ENCODE measurements at places on chromosomes 3 and 15. TPM values are rescaled to one million over a fixed set of nuclear protein-coding genes. Genes with fewer than 3 reads are reported as not detected.

The CDHR4 gene
- not detected for total RNA-seq

The CD276 gene
- total RNA-seq: 179 TPM

DNA sequence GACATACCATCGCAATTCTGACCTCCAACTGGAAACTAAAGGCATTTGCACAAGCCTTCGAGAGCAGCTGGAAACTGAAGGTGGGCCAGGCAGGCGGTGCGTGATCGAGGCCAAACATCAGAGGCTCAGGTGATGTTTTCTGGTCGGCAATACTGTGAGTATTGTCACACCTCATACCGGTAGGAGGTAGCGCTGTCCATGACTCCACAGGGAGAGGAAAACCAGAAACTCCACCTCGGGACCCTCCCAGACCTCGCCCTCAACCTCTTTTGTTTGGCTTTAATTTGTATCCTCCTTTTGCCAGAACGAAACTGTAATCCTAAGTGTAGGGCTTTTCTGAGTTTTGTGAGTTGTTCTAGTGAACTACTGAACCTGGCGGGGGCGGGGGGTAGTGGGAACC, 43.6 kb downstream of the LDHAL6B start:
- DNase-seq: no peak

GRCh38 chr3:57199895-57200297, at the start of gene HESX1:
HESX1 (minus strand) TSS chr3:57199978; CDS start chr3:57199918, 60 bp downstream.
- no peak for DNase-seq

DNA sequence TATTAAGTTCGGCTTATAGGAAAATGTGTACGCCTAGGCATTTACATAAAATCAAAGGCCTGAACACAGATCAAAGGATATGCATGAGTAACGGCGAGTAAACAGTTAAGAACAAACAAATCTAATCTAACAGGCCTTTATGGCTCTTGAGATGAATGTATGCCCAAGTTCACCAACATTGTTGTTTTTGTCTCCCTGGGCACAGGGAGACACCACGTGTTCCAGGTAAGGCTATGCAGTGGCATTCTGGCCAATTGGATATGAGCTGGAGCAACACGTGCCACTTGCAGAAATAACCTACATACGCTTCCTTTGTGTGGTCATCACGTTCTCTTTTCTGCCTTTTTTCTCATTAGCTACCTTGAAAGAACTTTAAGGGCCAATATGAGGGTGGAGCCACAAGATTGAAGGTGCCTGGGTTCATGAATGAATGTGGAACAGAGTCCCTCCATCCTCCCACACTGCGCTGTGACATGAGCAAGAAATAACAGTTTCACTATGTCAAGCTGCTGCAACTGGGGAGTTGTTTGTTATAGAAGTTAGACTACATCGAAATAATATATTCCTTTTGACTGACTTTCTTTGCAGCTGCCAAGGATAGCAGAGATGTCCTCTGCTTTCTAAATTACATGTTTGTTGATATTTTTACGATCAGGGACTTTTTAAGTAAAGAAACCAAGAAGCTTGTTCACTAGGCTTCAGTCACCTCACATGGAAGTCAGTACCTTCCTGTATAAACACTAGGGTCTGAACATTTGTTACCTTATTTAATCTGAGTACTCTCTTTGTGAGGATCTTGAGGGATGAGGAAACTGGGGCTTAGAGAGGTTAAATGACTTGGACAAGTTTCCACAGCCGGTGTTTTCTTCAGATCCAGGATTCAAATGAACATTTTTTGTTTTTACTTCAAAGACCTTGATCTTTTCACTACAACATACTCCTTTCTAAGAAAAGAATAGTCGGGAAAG, 427.5 kb upstream of the TBL1XR1 start:
- no peak for DNase-seq

- DNase-seq: no peak
Measured at GRCh38 chr15:66622591-66623022, 56.8 kb upstream of the LCTL start.

DNA sequence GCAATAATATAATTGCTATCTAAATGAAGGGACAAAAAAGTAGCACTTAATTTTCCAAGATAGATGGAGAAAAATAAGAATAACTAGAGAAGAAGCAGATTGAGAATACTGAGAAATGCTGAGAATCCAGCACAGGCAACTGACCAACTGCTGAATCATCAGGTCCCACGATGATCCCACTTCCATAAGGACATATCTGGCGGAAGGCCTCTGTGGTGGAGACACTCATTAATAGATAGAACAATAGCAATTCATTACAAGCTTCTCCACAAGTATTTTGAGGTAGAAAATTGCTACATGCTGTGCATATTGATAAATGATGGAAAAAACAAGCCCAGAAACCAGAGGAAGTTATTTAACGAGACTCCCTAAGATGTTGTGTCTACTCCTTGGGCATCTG, 105.9 kb downstream of the DUT start:
- DNase-seq: no peak

- DNase-seq: no peak
Measured at GRCh38 chr3:111903067-111903511, 44.0 kb downstream of the PHLDB2 start.

Measured in glomerular endothelial cell (primary cell).